ENCODE measurements at places on chromosomes 3 and 15. TPM values are rescaled to one million over a fixed set of nuclear protein-coding genes. Genes with fewer than 3 reads are reported as not detected.

The PLA2G4E gene
- total RNA-seq, result not detected

The SLC12A1 gene
- total RNA-seq, result not detected

The TEX55 gene
- total RNA-seq, result not detected

The MKRN2OS gene
- 4.4 TPM for total RNA-seq

- DNase-seq, result no peak
Measured at GRCh38 chr3:160685144-160685766, 8.3 kb downstream of the ARL14 start.

DNA sequence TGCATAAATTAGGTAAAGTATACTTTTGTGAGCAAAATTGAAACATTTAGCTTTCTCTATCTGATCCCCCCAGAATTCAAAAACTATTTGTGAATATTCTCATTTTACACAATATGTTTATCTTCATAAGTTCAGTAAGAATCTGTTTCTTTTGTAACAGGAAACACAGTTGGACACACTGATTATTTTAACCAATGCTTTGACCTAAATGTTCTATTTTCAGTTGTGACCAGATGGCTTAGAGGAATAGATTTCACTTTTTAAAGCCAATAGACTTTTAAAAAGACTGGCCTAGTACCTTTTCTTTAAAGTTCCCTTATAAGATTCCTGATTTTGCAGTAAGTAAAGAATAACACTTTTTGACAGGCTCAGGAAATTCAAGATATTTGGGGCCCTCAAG is 74.0 kb upstream of the STRIT1 start:
- no peak for DNase-seq

GRCh38 chr15:53671545-53671944 is 87.9 kb downstream of the WDR72 start:
- DNase-seq, result no peak

- DNase-seq, result no peak
Measured at GRCh38 chr15:88894348-88894818, 961 bp downstream of the HAPLN3 start.

DNA sequence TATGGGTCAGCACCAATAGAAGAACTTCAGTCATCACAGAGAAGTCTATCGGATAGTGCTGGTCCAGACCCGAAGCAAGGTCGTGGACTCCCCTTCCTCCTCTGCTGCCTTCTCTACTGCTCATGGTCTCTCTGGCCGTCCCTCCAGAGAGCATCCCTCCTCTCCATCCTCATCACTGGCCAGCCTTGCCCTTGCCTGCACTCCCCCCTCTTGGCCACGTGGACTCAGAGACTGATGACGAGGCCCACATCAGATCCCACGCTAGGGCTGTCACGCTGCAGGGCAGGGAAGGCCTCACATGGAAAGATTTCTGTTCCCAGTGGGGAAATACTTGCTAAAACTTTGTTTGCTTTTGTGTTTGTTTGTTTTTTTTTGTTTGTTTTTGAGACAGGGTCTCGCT is 35.3 kb downstream of the IGDCC3 start:
- DNase-seq, result no peak

All from left colon (tissue), 2 donors.